ENCODE measurements at places on chromosomes 13 and 19.

- DNase-seq: no peak
Measured at GRCh38 chr19:11177592-11177991, 19.8 kb downstream of the KANK2 start.

DNA sequence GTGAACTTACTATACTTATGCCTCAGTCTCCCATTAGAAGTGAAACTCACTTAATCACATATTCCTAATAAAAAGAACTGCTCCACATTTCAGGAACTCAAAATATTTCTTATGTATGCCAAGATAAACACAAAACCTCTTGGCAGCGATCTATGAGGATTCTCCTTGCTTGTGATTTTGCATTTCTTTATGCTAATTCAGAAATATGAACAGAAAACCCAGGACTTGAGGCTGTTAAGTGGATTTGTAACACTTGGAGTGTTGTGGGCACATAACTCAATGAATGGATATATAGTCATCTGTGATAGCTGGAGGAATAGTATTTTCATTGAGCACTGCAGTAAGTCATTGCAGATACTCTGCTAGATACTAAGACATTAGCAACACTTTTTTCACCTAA, 5.6 kb upstream of the KATNAL1 start:
- no peak for DNase-seq

GRCh38 chr19:18991468-18991867, 41.8 kb downstream of the SUGP2 start:
- no peak for DNase-seq

- DNase-seq: no peak
Measured at GRCh38 chr13:27971776-27972477, 2.8 kb upstream of the CDX2 start.

- no peak for DNase-seq
Measured at GRCh38 chr19:30722761-30723160, 350.6 kb downstream of the ZNF536 start.

GRCh38 chr19:55688422-55689218, 13.6 kb downstream of the EPN1 start:
- no peak for DNase-seq

GRCh38 chr13:51999510-51999911, 11.7 kb downstream of the ATP7B start:
- DNase-seq: no peak

DNA sequence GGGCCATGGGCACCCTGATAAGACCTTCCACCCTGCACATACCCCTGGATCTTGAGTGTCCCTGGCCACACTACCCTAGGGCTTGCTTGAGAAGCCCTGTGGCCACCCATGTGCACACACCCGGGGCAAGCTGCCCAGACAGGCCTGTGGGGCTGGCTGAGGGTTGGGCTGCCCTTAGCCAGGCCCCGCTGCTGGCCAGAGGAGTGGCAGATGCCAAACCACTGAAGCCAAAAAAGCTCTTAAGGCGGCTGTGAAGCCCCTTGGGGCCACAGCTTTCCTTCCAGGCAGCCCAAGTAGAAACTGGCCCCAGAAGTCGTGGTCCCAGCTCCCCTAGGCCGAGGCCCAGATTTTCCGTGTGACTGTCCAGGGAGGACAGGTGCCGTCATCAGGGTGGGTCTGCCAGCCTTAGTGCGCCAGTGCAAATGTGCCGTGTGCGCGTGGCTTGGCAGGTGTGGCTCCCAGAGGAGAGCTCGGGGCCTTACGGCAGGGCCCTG, 14.8 kb downstream of the CEBPG start:
- DNase-seq: no peak

DNA sequence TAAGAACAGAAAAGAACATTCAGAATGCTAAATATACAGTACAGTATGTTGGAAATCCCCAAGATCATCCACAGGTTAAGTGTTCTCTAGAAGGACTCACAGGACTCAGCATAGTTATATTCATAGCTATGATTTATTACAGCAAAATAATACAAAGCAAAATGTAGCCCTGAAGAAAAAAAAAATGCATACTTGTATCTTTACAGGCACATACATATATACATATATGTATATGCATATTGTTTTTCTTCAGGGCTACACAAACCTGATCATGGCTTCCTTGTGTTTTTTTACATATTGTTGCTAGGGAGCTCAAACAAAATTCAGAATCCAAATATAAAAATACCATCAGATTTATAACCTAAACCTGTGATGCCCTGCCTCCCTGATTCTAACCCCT, 78.5 kb downstream of the TUBA3C start:
- no peak for DNase-seq

Measured in GOT3 (cell line).